ENCODE measurements at places on chromosomes 13 and 19.

DNA sequence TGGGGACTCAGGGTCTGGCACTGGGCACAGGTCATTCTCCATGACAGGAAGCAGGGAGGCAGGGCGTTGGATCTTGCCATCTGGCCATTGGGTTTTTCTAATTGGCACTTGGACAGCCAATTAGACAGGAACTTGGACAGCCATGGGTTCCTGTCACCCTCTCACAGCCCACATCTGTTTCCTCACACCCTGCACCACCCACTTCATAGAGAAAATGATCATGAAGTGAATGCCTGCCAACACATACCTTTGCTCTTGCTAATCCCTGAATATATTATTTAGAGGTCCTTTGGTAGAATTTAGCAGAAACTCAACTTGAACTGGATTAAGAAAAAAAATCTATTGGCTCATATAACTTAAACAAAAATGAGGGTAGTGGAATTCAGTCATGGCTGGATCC is 4.9 kb upstream of the OLFM2 start:
- DNase-seq: no peak

- no peak for DNase-seq
These were observed 42.7 kb downstream of the ARHGAP35 start for GRCh38 chr19:46903458-46903857.

- no peak for DNase-seq
These were observed 2.7 kb upstream of the ZNF345 start for GRCh38 chr19:36847968-36848367.

GRCh38 chr19:8137425-8137824 is 12.0 kb downstream of the FBN3 start:
- no peak for DNase-seq

All from NCI-H2081 (cell line).